Mesothelial cell of epicardium (in vitro differentiated cells): ENCODE measurements at places on chromosomes 11 and 22.

DNA sequence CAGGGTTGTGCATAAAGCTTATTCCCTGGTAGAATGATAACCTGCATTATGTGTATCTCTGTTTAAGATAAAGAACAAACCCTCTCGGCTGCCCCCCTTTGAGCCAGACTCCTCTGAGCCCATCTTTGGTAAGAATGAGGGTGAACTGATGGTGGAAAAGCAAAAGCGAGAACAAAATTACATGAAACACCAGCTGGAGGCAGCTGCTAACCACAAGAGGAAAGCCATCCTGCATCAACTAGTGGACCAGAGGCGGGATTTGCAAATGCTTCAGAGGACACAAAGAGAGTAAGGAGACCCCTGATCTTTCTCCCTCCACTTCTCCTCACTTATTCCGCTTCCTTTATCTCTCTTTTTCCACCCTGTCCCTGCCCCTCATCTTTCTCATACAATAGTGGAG, 40.3 kb downstream of the CCDC81 start:
- DNase-seq, result no peak

- no peak for DNase-seq
Observed at GRCh38 chr11:29352273-29352795, 664.5 kb downstream of the KCNA4 start.

GRCh38 chr11:9073466-9074225, 17.8 kb downstream of the SCUBE2 start:
- no peak for DNase-seq

DNA sequence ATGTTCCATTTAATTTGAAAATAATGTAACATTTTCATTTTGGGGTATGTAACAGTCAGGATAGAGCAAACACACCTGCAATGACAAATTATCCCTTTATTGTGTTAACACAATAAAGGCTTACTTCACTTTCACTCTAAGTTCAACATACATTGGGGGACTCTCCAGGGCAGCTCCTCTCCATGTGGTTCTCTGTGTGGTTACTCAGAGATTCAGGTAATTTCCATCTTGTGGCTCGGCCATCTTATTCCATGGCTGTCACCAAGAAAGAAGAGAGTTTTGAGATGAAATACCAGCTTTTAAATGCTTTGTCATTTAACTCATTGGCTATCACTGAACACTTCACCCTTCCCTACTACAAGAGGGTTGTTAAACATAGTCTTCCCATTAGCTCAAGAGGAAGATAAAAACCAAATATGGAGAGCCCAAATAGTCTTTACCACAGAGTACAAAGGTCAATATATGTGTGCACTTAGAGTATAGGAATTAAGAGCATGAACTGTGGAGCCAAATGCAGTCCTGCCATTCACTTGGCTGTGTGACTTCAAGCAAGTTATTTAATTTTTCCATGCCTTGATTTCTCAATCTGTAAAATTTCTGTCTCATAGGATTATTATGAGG, 10.6 kb upstream of the TPH1 start:
- no peak for DNase-seq

DNA sequence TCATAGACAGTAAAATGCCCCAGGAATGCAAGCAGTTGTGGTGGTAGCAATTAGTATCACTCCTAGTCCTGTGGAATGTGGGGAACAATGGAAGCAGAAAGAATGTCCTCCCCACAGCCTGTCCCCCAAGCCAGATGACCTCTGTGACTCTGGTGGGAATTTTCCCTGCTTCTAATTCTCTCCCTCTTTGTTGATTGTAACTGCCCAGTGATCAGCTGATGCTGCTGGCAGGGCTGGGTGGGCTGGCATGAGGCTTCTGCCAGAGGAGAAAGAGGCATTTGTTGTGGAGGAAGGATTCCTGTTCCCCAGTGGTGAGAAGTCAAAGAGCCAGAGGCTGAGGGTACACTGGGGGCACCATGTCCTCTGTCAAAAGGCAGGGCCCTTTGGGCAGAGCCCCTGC, 116.7 kb upstream of the NCAM1 start:
- DNase-seq, result no peak

GRCh38 chr11:58133309-58134076, 8.2 kb upstream of the OR9I1 start:
- DNase-seq, result no peak
